Activated CD4-positive, CD25-positive, alpha-beta regulatory T cell (primary cell): ENCODE measurements at places on chromosomes 7 and 10.

DNA sequence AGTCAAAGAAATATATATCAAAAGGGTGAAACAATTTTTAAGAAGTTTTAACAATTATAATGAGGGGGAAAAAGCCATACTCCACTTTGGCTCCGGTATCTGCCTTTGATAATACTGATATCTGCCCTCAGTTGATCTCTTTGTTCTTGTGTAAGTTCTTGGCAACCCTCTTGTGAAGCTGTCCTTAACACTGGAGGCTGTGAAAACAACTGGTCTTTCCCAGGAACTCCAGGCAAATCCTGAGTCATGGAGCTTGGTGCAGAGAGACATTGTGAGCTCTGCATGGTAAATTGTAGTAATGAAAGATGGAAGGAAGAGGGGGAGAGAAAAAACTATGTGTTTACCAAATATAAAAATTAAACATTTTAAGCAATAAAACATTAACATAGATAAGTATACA is 11.9 kb upstream of the ERVW-1 start:
- DNase-seq: no peak

DNA sequence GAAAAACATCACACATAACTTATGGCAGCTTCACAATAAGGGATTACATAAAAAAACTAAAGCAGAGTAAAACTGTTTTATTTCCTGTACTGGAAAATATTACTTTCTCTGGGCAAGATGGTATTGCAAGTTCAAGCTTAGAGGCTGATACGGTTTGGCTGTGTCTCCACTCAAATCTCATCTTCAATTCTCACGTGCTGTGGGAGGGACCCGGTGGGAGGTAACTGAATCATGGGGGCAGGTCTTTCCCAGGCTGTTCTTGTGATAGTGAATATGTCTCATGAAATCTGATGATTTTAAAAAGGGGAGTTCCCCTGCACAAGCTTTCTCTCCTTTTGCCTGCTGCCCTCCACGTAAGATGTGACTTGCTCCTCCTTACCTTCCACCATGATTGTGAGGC is 5.1 kb upstream of the LRRC27 start:
- DNase-seq: no peak

- DNase-seq: no peak
These were observed 46.6 kb upstream of the A1CF start for GRCh38 chr10:50931948-50932431.

DNA sequence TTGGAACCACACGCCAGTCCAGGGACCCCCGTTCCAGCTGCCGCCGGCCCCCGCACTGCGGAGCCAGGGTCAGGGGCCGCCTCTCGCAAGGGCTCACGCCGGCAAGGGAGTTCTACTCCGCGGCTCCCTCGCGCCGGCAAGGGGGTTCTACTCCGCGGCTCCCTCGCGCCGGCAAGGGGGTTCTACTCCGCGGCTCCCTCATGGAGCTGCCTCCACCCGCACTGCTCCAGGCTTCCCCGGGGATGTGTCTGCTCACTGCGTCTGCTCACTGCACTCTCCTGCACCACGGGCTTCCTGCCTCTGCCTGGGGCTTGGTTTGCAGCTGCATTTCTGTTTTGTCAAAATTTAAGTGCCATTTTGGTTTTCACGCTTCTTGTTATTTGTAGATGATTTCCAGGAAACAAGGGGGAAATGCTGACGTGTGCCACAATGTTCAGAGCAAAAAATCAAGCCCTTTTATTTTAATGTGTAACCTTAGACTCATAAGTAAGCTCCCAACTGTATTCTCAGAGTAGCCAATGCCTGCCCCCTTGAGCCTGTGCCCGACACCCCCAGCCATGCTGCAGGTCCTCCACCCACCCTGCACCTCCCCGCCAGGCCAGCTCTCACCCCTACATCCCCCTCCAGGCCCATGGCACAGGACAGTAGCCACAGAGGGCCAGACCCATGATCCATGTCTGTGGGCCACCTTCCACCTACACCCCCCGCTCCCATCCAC is 246.2 kb downstream of the MAD1L1 start:
- no peak for DNase-seq

- no peak for DNase-seq
These were observed 439 bp downstream of the IQUB start for GRCh38 chr7:123533929-123534382.

- DNase-seq: peak; percentile 25
These were observed 60.9 kb downstream of the ARMC3 start for GRCh38 chr10:22988581-22989360.

GRCh38 chr7:89332026-89332425 is 536.5 kb upstream of the TEX47 start:
- DNase-seq: no peak
